ENCODE measurements at places on chromosomes 6 and 20. TPM values are rescaled to one million over a fixed set of nuclear protein-coding genes. Genes with fewer than 3 reads are reported as not detected.

GLP1R gene
- not detected for total RNA-seq

HUS1B gene
- total RNA-seq = 1.4 TPM

XKR7 gene
- total RNA-seq = 0.05 TPM

POM121L2 gene
- not detected for total RNA-seq

MCCD1 gene
- total RNA-seq = not detected

LRRN4 gene
- not detected for total RNA-seq

HDAC2 gene
- 94.6 TPM for total RNA-seq

NKX2-4 gene
- total RNA-seq = not detected

MMP24 gene
- total RNA-seq = not detected

ALDH8A1 gene
- total RNA-seq = 2.7 TPM

PCSK2 gene
- total RNA-seq = not detected

PXDC1 gene
- total RNA-seq = 0.11 TPM

GSTA3 gene
- not detected for total RNA-seq

LY86 gene
- total RNA-seq = 4.6 TPM

SLC35D3 gene
- total RNA-seq = not detected

WFDC5 gene
- not detected for total RNA-seq

PEDS1 gene
- 30.1 TPM for total RNA-seq

TNFRSF6B gene
- total RNA-seq = not detected

KIF16B gene
- 7.9 TPM for total RNA-seq

ISM1 gene
- 3.0 TPM for total RNA-seq

NXT1 gene
- 35.1 TPM for total RNA-seq

CGA gene
- total RNA-seq = not detected

All from T-helper 2 cell treated with Interferon-gamma antibody and Interleukin-4, amounts not matched to agents 100 ng/mL and 5 ng/mL, for 36 hours (primary cell).